Stimulated activated CD4-positive, alpha-beta T cell treated with anti-CD3 and anti-CD28 coated beads, Interleukin-1b, Interleukin-23, amount 100 ng/mL, for 4 hours (primary cell): ENCODE measurements at places on chromosomes 6 and 20.

GRCh38 chr20:30611239-30611984 lies 646.1 kb upstream of the DEFB115 start:
- no peak for DNase-seq

DNA sequence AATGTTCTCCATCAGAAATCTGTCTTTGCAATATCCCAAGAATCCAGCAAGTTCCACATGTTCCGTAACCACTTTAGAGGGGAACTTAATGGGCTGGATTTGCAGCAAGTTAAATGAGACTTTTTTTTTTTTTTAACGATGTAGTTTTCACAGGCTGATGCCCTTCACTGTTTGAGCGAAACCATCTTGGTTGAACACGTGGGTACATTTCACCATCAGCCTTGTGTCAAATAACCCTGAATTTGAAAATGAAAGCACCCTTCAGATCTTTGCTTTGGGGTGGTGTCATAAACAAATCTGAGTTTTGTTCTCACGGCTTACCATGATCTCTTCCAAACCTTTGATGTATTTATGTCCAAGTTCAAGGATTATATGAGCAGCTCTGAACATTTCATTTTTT lies 73.7 kb upstream of the EXOC2 start:
- DNase-seq, result no peak

DNA sequence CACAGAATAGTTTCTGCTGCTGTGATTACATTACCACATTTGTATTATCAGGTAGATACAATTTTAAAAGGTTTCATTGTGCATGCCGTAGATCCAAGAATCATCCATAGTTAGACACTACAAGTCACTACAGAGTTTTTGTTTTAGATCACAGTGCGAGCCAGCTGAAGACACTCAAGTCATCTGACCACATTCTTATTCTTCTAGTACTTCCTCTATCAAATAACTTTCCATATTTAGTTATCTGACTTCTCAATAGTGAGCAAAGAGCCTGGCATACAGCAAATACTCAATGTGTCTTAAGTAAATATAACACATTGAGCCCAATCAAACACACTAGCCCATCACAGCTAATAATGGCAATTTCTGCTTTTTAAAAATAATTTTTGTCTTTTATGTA lies 195.4 kb downstream of the ASCC3 start:
- no peak for DNase-seq

DNA sequence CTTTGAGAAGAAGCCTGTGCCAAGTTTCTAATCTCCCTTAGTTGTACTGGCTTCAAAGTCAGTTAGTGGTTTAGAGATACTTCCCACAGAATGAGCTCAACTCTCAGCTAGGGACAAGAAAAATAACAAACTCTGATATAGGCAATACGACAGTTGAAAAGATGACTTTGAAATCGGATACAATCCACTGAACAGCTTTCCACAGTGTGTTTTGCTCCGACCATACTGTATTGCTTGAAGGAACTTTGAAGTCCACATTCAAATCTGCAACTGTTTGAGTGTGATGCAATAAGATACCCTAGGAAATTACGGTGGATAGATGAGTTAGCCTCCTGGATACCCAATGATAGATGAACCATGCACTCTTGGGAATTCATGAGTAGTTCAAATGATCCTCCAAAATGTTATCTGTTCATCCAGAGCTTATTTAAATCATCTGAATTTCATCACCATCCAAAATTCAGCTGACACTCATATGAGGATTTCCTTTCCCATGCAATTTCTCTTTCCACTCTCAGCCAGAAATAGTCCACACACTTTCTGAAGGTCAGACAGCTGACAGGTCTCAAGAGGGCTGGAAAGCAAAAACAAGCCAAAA lies 443.8 kb downstream of the HAO1 start:
- DNase-seq, result no peak
